Activated T-cell treated with anti-CD3 and anti-CD28 coated beads for 1 hour (primary cell): ENCODE measurements at places on chromosomes 6 and 20.

- no peak for DNase-seq
These were observed 1104.2 kb upstream of the CITED2 start for GRCh38 chr6:140478631-140479030.

- DNase-seq = no peak
These were observed 105.5 kb downstream of the PDSS2 start for GRCh38 chr6:107353773-107354382.

DNA sequence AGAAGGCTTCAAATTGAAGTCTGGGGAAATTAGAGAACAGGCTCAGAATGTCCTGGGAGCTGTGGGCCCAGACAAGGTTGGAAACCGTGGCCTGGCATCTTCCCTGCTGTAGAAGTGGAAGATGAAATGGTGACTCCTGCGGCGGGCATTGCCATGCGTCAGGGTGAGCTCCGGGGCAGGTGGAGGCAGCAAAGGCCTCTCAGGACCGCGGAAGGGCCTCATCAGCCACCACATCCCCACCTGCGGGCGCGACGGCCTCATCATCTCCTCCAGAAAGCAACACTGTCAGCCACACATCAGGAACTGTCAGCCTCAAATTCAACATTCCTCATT is 161.7 kb downstream of the SYNDIG1 start:
- DNase-seq = no peak

DNA sequence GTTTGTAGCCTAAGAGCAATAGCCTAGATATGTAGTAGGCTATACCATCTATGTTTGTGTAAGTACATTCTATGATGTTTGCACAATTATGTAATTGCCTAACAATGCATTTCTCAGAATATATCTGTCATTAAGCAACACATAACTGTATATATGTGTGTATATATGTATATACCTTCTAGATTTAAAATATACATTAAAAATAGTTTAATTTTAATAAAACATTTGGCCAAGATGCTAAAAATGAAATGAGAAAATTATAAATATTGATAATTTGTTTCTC is 20.6 kb downstream of the SESN1 start:
- DNase-seq = no peak

- DNase-seq = no peak
These were observed 61.2 kb upstream of the HBS1L start for GRCh38 chr6:135115834-135116233.

DNA sequence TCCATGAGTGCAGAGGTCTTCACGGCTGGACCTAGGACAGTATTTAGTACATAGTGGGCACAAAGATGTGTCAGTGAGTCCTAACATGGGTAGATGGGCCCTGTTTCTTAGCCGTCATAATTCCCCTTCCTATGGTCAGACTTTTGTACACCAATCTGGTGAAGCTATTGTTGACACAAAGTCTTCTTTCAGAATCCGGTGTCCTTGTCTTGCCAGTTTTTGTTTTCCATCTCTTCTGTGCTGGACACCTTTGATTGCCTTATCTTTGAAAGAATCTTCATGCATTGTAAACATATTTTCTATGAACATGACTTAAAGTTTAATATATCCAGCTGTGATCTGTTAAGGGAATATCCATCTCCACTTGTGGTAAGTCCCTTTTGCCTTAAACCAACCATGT is 4.5 kb downstream of the LRRC1 start:
- DNase-seq = no peak

- DNase-seq = no peak
These were observed 78.1 kb upstream of the CD93 start for GRCh38 chr20:23164176-23164601.

DNA sequence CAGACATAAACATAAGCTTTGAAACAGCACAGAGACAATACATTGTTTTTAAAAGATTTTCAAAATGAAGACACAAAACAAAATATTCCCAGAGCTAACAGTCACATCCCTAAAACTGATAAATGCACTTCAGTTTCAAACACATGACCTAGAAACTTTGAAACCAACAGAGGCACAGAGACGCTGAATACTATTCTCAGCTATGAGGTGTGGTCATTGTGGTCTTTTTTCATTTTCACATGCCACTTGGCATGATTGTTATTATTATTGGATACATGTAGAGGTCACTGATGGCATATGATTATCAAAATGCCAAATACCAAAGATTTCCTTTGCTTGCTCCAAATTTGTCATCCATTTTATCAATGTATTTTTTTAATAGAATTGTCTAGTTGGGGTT is 306.9 kb downstream of the QKI start:
- no peak for DNase-seq

GRCh38 chr20:57412347-57413029 is 21.3 kb downstream of the RBM38 start:
- no peak for DNase-seq

DNA sequence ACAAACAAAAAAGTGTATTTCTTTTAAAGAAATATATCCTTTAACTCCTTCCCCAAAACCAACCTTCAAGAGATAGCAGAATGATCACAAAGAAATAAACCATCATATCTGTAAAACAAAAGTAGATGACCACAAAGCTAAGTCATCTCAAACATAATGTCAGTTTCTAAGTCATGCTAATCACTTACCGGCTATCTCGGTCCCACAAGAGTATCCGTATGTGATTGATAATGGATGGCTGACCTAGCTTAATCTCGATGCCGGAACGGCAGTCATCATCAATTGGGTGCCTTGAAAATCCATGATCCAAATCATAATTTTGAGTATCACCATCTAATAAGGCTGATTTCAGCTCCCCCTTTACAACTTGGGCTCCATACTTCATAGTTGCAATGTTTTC is 59.7 kb downstream of the BTBD9 start:
- no peak for DNase-seq

DNA sequence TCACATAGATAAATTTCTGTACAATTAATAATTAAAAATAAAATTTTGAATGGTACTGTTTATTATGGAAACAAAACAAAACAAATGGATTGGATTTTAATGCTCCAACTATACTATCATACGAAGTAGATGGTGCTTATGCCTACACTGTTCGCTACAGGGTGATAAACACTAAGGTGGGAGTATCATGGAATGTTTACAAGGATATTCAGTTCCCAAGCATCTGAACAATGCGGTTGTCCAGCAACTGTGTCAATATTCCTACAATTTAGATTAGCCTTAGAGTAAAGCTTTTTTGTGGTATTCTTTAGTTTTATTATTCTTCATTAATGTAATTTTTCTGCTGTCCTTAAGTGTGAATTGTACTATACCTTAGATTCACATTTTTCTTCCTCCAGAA is 105.1 kb downstream of the MMS22L start:
- DNase-seq = no peak

GRCh38 chr6:25253351-25253750 is 25.8 kb upstream of the CARMIL1 start:
- no peak for DNase-seq

DNA sequence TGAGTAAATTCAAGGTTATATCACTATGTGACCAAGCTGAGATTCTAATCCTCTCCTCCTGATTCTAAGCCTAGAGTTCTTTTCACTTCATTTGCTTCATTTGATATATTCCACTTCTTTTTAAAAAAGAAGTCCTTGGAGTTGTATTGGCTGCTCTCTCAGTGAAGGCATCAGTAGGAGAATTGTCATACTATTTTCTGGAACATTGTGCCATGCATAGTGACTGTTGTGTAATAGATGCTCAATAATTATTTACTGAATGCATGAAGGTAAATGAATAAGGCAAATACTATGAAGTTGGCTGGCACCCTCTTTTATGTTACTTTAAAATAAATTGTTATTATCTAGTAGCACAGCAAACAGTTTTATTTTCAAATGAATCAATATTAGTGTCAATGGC is 189.4 kb downstream of the MTFR2 start:
- no peak for DNase-seq

- no peak for DNase-seq
These were observed 17.8 kb downstream of the SLC22A1 start for GRCh38 chr6:160139420-160139851.

- no peak for DNase-seq
These were observed 37.1 kb downstream of the MYLK4 start for GRCh38 chr6:2713473-2714110.

DNA sequence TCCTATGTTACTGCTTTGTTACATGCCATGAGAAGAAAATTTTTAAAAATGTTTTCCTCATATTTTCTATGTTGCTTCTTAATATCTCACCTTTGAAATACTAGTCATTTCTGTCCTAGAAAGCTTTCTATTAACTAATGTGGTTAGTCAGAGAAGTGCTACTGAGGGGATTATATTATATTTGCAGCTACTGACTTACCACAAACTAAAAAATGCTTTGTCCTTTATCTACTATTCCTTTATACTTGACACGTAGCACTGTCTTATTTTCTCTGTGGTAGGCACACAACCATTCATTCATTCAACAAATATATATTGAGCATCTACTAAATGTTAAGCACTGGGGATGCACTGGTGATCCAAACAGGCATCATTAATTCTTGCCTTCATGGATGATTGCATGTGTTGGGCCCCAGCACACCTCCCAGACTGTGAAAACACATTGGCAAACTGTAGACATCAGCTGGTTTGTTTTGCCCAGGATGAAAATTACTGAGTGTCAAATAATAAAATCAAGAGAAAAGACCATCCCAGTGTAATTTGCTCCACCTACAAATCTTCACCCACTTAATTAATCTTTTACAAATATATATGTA is 10.7 kb upstream of the MLIP start:
- no peak for DNase-seq

GRCh38 chr6:26232940-26233648 is 131.9 kb upstream of the BTN3A2 start:
- DNase-seq = no peak

DNA sequence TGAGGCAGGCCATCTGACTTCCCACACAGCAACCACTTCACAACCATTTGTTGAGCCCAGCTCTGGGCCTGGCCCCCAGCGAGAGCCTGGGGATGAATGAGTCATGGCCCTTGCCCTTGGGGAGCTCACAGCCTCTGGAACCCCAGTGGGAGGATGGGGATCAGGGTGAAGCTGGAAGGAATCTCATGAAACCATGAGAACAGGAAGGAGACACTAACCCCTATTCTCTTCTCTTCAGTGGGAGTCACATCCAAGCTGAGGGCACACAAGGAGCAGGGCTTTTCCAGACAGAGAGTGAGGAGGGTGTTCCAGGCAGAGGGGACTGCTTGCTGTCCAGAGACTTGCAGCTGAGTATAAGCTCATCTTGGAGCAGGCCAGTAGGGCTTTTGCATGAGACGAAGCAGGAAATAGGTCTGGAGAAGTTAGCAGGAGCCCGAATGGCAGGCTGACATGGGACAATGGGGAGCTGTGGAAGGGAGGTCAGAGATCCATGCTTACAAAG is 7.5 kb downstream of the FOXS1 start:
- DNase-seq = no peak

DNA sequence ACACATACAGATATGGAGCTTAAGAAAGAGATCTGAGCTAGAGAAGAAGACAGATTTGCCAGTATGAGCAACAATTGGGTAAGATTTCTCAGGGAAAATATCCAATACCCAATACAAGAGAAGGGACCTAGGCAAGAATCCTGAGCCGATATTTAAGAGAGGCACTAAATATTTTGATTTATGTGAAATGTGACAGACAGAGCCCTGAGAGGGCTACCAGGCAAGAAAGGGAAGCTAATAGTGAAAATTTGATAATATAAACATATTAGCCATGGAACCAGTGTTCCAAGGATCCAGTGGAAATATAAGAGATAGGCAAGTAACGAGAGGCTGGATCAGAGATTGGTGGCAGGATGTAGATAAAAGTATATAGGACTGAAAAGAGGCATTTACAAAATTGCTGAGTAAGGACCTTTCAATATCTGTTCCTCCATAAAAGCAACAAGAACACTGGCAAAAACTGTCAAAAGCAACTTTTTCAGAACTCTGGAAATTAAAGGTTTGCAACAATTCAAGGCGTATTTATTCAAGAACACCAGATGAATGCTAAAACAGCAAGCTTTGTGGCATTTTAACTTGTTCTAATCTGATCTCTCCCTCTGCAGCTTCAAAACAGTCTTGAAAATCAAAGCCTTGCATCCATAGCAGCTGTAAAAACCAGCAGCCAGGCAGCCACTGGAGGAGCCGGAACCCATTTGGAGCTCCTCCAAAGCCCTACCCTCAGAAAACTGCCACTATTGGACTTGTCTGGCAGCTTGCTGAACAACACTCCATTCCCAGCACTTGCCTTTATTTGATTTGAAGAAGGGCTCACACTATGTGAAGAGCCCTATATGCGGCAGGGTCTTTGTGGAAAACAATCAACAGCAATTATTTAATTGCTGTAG is 58.8 kb downstream of the REV3L start:
- DNase-seq = no peak

GRCh38 chr6:10852361-10852960 is 14.1 kb upstream of the MAK start:
- no peak for DNase-seq

- no peak for DNase-seq
These were observed 35.6 kb upstream of the TMEM181 start for GRCh38 chr6:158524311-158524710.

DNA sequence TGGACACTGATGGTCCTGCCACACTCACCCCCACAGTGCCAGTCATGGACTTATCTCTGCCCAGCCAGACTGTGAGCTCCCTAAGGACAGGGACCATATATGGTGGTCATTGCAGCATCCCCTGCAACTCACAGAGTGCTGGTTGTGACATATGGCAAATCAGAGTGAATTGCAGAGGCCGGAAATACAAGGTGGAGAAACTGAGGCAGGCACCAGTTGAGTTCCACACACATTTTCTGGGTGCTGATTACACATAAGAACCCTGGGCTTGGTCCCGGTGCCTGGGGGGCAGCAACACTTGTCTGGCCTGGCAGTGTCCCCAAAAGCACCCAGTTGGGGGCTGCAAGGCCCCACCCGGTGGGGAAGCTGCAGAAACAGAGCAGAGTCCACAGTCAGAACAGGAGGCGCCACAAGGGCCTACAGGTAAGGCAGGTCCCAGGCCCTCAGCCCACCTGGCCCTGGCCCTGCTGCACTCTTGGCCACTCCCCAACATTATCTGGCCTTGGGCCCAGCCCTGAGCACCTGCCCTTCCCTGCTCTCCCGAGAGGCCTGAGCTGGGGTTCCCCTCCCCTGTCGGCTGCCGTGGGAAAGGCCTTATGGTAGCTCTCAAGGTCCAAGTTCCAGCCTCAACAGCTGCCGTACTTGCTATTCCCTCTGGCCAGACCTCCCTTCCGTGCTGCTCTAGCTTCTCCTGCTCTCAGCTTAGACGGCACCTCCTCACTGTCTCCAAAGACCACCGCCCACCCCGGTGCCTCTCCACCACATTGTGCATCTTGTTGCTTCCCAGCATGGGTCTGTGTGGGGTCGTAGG is 140.8 kb upstream of the PTPN1 start:
- no peak for DNase-seq

DNA sequence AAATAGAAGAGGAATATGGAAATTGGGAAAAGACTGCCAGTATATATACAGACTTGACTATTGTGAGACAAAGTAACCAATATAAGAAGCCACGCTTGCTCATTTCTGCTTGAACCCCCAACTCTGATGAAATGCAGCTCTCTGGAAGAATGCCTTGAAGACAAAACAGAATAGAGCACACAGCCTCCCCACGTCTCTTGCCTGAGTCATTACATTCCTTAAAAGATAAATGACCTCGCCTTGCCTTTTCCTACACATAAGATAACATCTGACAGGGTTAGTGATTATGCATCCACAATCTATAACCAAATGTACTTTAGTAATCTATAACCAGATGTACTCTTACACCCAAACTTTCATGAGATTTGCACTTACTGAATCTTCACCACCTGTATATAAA is 141.1 kb upstream of the EEF1E1 start:
- no peak for DNase-seq
